ENCODE measurements at places on chromosomes 13 and 19. TPM values are rescaled to one million over a fixed set of nuclear protein-coding genes. Genes with fewer than 3 reads are reported as not detected.

DNA sequence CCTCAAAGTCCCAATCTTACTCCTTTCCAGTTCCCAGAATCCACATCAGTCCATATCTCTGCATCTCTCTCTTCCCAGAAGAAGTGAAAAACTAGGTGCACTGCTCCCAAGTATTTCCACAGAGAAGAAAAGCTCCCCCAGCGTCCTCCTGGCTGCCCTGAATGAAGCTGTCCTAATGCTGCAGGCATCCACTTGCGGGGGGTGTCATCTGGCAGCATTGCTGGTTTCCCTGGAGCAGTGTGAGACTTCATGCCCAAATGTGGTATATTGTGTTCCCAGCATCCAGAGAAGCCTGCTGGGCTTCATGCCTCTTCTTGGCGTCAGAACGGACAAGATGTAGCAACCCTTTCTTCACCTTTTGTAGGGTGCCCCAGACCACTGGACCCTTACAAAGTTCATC lies 32.9 kb upstream of the ARHGEF7 start:
- no peaks in the 10 kb centered on the region for H3K27me3 ChIP-seq
- no peak overlapping the region for H3K4me3 ChIP-seq
- H3K36me3 ChIP-seq: no peaks in the 10 kb centered on the region
- no peak for DNase-seq
- no peaks in the 10 kb centered on the region for H3K4me1 ChIP-seq
- H3K27ac ChIP-seq: no peak overlapping the region

The DACT3 gene
- 0.07 TPM for polyA plus RNA-seq

DNA sequence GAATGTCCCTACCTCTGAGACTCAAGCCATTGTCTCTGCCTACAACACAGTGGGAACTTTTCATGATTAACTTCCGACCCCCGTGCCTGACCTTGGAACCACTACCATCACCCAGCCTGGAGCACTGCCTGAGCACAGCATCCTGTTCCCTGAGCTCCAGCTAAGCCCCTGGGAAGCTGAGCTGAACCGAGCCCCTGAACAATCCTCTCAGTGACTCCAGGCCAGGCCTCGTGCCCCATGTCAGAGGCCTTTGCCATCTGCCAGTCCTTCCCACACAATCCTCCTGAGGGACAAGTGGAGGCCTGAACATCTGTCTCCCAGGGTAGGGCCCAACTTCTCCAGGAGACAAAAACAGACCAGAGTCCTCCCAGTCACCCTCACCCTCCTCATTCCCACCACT lies 17.5 kb downstream of the CEACAM3 start:
- H3K27me3 ChIP-seq: no peaks in the 10 kb centered on the region
- no peak overlapping the region for H3K4me3 ChIP-seq
- DNase-seq: no peak
- H3K36me3 ChIP-seq: no peaks in the 10 kb centered on the region
- no peak overlapping the region for H3K27ac ChIP-seq
- H3K4me1 ChIP-seq: no peaks in the 10 kb centered on the region

GRCh38 chr13:41848435-41849255 lies 112.3 kb downstream of the VWA8 start:
- H3K4me3 ChIP-seq: no peak overlapping the region
- H3K36me3 ChIP-seq: no peaks in the 10 kb centered on the region
- no peak overlapping the region for H3K27ac ChIP-seq
- no peaks in the 10 kb centered on the region for H3K4me1 ChIP-seq
- no peak for DNase-seq

GRCh38 chr13:48201044-48201443 lies 32.0 kb upstream of the ITM2B start:
- H3K27ac ChIP-seq: no peak overlapping the region
- no peaks in the 10 kb centered on the region for H3K27me3 ChIP-seq
- H3K4me1 ChIP-seq: peaks cover 10% of the 10 kb centered on the region
- no peak for DNase-seq
- no peaks in the 10 kb centered on the region for H3K36me3 ChIP-seq
- no peak overlapping the region for H3K4me3 ChIP-seq

The THSD8 gene
- not detected for polyA plus RNA-seq

The PCDH20 gene
- not detected for polyA plus RNA-seq

The RGL3 gene
- polyA plus RNA-seq: not detected

DNA sequence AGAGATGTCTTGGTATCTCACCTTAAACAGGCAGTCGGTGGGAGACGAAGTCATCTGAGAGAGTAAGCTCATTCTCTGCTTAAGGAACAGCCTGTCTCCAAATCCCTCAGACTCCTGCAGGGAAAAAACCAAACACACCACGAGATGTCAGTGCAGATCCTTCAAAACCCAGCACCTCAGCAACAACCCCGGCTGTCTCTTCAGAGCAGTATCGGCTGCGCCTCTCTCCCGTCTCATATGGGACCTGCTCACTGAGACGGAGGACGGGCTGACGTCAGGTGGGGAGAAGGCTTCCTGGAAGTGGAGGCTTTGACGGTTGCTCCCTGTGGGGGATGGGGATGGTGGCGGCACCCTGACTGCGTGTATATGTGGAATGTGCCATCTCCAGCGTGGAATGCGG lies 43.6 kb downstream of the ANKRD27 start:
- H3K4me1 ChIP-seq: no peaks in the 10 kb centered on the region
- no peaks in the 10 kb centered on the region for H3K27me3 ChIP-seq
- no peak overlapping the region for H3K4me3 ChIP-seq

DNA sequence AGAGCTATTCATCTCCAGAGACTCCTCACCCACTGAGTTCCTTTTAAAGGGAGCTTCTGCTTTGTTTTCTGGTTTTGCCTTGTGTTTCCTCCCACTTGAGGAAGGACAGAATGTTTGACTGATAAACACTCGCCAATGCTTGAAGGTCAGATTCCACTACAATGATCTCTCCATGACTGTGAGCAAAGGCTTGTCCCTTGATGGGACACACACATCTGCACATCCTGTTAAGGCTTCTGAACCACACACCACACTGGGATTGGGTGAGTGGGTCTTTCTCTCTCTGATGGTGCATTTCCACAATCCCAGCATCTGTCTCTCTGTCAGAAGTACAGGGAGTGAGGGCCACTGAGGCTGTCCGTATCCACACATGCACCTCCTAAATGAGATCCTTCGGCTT lies 245.3 kb downstream of the IRS2 start:
- no peaks in the 10 kb centered on the region for H3K36me3 ChIP-seq
- H3K27me3 ChIP-seq: no peaks in the 10 kb centered on the region
- no peak for DNase-seq
- H3K4me1 ChIP-seq: no peaks in the 10 kb centered on the region
- H3K4me3 ChIP-seq: no peak overlapping the region

The TSHZ3 gene
- polyA plus RNA-seq: not detected

GRCh38 chr19:20244356-20244755 lies 77.3 kb downstream of the ZNF486 start:
- H3K27ac ChIP-seq: no peak overlapping the region
- no peaks in the 10 kb centered on the region for H3K36me3 ChIP-seq
- H3K4me3 ChIP-seq: peak overlapping the region; percentile 34
- DNase-seq: no peak
- no peaks in the 10 kb centered on the region for H3K4me1 ChIP-seq

DNA sequence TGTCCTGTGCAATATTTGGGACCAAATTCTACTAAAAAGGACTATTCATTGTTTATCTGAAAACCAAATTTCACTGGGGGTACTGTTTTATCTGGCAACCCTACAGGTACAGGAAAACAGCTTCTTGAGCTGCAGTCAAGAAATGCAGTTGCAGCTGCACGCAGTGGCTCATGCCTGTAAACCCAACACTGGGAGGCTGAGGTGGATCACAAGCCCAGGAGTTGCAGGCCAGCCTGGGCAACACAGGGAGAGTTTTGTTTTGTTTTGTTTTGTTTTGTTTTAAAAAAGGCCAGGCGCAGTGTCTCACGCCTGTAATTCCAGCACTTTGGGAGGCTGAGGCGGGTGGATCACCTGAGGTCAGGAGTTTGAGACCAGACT lies 11.6 kb upstream of the ZSCAN1 start:
- H3K27ac ChIP-seq: no peak overlapping the region
- no peaks in the 10 kb centered on the region for H3K4me1 ChIP-seq
- no peaks in the 10 kb centered on the region for H3K36me3 ChIP-seq
- H3K4me3 ChIP-seq: no peak overlapping the region
- H3K27me3 ChIP-seq: no peaks in the 10 kb centered on the region
- DNase-seq: no peak

- peak overlapping the region; percentile 58 for H3K4me3 ChIP-seq
- H3K27ac ChIP-seq: peak overlapping the region; percentile 61
- no peak for DNase-seq
- no peaks in the 10 kb centered on the region for H3K27me3 ChIP-seq
Measured at GRCh38 chr19:3175781-3176714, 2.5 kb upstream of the S1PR4 start.

Data from naive thymus-derived CD4-positive, alpha-beta T cell (primary cell).